ENCODE measurements at places on chromosomes 4 and X. TPM values are rescaled to one million over a fixed set of nuclear protein-coding genes. Genes with fewer than 3 reads are reported as not detected.

- no peak for DNase-seq
These were observed 39.4 kb downstream of the STIM2 start for GRCh38 chr4:26899991-26900390.

- no peak for DNase-seq
These were observed 10.6 kb upstream of the PRDX4 start for GRCh38 chrX:23656684-23657083.

DNA sequence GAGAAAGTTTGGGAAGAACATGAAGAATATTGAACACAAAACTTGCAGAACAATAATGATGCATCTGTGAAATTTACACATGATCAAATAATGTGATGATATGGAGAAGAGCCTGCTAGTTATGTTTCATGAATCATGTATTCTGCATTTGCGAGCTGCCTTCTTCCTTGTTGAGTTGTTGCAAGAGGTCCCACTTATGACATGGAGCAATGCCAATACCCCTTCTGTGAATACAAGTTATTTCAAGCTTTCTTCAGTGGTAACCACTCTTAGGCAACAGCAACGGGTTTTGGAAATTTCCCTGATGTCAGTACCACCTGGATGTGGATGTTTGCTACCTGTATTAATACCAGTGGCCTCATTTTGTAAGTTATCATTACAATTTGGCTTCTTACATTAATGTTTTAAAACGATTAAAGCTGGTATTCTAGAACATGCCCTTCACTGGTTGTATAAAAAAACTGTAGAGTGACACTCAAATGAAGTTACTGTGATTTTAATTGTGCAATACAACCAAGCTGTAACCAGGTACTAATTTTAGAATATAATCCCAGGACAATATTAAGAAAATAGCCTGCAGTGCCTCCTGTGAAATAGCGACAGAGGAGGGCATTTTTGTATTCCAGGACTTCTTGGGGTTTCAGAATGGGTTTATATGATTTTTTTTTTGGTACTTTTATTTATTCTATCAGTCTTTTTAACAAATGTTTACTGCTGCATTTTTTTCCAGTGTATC is 25.3 kb downstream of the IQCM start:
- DNase-seq: no peak

- no peak for DNase-seq
These were observed 425.2 kb upstream of the RASGEF1B start for GRCh38 chr4:81896936-81897335.

The FTSJ1 gene
- 80.4 TPM for polyA plus RNA-seq

The GYG2 gene
- polyA plus RNA-seq: 63.7 TPM

The KIF4A gene
- polyA plus RNA-seq: 10.9 TPM

All from H1 (cell line).